Hypothalamus (tissue), 51 donors: ENCODE measurements at places on chromosomes 1 and 21.
A peak's percentile ranks its signal among the peaks of the same experiment; 100 is the strongest.

GRCh38 chr1:65772607-65773006 is 20.1 kb upstream of the PDE4B start:
- no peak for DNase-seq

DNA sequence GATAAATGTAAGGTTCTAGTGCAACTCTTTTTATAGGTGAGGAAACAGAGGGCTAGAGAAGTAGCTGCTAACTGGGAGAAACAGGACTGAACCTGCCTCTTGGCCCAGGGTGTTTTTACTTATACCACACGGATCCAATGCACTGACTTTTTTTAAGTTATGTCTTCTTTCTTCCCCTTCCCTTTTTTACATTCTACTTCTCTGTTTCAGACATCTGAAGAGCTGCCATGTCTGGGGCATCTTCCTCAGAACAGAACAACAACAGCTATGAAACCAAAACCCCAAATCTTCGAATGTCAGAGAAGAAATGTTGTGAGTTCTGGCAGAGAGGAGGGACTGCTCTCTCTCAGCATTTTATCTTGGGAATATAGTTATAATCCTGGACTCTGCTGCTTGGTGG is 1.4 kb downstream of the PFKFB2 start:
- no peak for DNase-seq

- peak; percentile 50 for DNase-seq
Measured at GRCh38 chr1:227729881-227730629, 5.0 kb downstream of the JMJD4 start.

- no peak for DNase-seq
Measured at GRCh38 chr1:57353654-57354053, 70.2 kb downstream of the DAB1 start.

GRCh38 chr1:194537521-194537920 is 1351.1 kb upstream of the B3GALT2 start:
- DNase-seq = no peak

GRCh38 chr1:8395433-8395866 is 77.5 kb downstream of the SLC45A1 start:
- no peak for DNase-seq

DNA sequence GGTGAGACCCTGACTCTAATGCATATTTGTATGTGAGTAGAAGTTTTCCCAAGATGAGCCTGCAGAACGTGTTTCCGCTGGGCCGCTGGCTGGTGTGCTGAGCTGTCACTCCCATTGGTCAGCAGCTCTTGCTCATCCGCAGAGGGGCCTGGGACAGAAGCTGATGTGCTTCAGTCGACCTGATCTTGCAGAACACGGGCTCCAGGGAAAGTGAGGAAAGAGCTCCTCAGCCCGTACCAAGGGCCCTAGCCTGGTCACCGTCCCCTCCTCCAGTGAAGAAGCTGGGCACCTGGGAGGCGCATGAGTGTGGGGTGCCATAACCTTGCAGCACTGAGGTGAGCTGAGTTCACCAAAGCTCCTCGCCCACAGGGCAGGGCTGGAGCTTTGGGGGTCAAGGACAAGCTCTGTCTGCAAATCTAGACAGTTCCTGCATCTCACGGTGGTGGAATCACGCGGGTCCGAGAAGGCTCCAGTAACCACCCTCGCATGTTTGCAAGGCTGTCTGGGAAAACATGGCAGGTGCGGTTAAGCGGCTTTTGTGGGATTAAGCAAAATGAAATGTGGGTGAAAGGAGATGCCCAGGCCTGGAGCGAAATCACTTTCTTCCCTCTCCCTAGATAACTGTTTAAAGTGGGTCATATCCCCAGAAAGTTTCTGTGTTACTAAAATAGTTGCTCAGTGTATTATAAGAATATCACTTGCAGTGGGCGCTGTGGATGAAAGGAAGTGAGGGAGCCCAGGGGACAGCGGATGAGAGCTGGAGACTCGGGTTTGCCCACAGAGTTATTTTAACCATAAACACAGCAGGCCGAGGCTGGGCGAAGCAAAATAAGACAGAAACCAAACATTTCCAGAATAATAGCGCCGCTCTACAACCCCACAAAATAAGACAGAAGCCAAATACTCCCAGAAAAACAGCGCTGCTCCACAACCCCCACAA is 33.1 kb upstream of the LRRC3 start:
- no peak for DNase-seq

GRCh38 chr1:230114237-230114651 is 47.2 kb downstream of the GALNT2 start:
- no peak for DNase-seq

DNA sequence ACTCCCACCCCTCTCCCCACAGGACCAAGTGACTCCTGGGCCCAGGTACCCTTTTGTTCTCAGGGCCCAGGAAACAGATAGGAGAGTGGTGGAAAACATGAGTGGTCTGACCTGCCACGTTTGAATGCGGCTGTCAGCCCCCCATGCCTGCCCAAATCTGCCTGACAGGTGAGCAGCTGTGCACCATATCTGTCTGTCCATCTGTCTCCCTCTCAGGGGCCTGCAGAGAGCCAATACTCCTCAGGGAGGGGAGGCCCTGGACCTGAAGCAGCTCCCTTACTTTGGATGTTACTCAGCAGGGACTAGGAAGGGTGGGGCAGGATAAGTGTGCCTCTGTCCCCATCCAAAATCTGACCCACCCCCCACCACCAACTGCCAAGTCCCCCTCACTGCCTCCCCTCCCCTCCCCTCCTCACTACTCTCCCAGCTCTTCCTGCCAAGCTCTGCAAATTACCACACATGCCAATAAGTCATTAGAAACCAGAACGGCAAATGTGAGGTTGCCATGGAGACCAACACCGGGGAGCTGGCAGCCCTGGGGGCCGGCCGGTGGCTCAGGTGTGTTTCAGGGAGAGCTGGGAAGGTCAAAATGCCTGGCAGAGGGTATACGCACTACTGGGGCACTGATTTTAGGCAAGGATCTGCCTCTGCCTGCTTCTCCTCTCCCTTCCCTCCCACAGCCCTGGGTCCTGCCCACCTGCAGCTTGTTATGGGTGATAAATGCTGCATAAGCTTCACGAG is 11.5 kb downstream of the LRRN2 start:
- no peak for DNase-seq

DNA sequence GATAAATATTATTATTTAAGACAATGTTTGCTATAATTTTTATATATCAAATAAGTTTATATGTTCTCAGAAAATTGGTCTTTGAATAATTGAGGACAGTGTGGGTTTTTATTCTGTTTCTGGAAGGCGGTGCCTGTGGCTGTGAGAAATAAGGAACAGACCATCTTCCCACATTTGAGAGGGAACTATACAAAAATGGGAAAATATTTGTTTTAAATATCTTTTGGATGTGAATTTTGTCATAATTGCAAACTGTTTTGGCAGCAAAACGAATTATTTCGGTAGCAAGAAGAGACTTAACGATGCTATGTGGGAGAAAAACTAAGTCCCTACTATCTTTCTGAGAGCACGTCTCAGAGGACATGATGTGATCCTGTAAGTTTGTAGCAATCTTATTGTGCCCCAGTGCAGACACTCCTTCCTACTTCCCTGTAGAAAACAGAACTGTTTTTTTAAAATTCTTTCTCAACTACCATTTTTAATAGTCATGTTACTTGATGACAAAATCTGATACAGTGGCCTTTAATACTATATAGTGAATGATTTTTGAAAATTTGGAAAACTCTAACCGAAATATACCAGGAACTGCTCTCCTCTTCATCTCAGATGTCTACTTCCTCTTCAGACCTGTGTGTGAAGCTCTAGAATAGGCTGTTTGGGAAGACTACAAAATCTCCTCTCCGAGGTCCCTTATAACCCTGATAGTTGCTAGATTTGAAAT is 25.4 kb downstream of the PTPRC start:
- DNase-seq = no peak

DNA sequence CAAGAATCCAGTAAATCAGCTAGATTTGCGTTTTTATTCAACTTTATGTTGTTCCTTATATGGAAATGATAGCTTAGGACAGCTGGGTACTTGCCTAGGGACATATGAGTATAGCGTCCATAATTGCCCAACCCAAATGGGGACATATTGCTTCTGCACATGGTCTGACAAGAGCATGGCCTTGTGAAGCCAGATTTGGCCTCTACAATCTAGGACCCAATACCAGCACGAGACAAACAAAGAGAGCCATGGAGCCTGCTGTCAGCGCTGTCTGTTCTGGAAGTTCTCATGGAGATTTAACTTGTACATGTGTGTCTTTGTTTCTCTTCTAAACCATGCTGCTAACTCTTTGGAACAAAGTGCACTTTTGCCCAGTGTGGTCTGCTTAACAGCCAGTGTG is 240.0 kb upstream of the CAMK1G start:
- no peak for DNase-seq

- DNase-seq = no peak
Measured at GRCh38 chr1:11671544-11672286, 7.7 kb downstream of the FBXO6 start.

DNA sequence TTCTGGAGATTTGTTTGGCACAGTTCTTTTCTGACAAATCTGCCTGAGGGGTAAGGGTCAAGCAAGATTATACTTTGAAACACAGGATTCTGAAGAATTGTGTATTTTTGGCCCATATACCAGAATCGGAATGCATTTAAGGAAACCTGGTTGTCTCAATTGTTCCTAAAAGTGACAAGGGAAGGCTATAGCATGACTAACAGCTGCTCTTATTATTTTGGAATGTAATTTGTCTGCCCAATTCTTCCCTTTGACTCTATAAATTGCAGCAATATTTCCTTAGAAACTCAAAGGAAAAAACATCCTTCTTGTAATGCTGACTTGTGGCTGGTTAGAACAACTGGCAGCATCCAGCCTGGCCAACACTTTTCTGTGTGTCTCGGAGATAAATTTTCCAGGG is 15.8 kb upstream of the VCAM1 start:
- no peak for DNase-seq

DNA sequence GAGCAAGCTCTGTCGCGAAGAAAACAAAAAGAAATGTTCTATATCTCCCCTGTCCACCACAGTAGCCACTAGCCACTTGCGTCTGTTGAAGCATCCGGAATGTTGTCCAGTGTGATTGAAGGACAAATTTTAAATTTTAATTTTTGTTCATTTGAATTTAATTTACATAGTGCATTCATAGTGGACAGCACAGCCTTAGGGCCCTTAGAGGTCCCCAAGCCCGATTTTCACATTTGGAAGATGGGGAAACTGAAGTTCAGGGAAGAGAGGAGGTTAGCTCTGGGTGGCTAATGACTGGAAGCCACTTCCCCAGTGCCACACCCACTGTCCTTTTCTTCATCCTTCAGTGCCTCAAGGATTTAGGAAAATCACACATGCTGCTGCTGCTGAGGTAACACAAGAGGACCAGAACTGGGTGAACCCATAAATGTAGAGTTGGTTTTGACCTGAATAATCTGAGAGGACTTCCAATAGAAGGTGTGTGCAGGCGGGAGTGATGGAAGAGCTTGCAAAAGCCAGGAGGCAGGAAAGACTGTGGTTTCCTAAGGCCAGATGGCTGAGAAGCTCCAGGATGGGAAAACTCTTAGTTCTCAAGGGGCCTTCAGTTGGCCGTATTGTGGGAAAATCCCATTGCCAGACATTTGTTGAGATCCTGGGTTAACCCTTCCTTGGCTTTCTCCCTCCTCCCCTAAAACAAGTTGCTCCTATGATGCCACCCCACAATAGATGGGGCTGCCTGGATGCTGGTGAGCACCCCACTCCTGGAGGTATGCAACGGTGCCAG is 49.5 kb downstream of the TRIM11 start:
- DNase-seq = no peak

DNA sequence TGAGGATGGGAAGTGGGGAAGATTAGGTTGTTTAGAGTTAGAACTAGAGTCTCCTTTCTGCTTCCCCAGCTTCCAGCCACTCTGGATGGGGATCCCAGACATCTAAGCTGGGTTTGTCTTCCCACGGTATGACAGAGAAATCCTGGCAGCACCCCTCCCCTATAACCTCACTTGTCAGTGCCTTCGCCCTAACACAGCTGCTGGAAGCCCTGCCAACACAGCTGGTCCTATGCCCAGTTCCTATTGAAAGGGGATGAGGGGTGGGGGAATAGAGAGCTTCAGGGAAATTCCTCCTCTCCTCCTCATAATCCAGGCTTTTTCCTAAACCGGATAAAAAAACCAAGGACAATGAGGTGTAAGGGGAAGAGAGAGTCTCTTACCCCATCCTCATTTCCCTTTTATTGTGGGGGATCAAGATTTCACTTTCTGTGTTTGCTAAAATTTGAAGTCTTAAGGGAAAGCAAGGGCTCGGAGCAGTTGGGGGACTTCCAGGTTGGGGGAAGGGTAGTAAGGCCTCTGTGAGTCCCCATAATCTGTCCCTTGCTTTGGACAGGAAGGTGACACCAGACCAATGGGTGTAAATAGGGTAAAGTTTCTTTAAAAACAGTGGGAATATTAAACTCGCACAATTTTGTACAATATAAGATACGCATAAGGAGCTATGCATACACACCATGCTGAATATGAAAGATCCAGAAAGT is 590 bp downstream of the TMOD4 start:
- peak; percentile 83 for DNase-seq

DNA sequence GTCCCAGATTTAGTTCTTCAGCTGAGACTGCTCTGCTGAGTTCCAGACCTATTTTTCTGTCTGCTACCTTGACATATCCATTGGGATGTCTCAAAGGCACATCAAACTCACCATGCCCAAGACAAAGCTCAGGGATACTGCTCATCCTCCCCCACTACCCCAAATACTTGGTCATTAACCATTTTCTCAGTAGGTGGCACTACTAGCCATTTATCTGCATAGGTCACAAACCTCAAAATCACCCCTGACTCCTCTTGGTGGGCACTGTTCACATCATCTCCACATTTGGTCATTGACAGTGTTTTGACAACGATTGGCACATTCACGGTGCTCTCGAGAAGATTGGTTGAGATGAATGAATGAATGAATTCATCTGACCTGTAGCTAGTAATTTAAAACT is 32.1 kb downstream of the CACNA1S start:
- no peak for DNase-seq

- no peak for DNase-seq
Measured at GRCh38 chr1:20666804-20667203, 5.6 kb upstream of the DDOST start.

- DNase-seq = no peak
Measured at GRCh38 chr1:93111561-93111960, 32.5 kb downstream of the MTF2 start.

DNA sequence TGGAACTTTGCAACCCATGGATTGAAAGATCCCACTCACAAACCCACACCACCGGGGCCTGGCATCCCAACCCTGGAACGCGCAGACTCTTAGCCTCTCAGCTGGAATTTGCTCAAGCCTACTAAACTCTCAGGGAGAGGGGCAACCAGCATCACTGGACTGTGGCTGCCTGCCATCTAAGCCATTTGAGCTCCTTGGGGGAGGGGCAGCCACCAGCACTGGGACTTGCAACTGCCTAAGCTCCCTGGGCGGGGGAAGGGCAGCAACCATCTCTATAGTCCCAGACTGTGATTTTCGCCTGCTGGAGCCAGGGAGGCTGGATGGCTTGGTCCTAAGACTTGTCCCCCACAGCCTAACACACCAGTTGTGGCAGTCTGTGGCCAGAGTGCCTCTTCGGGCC is 122.3 kb downstream of the SNX7 start:
- no peak for DNase-seq

DNA sequence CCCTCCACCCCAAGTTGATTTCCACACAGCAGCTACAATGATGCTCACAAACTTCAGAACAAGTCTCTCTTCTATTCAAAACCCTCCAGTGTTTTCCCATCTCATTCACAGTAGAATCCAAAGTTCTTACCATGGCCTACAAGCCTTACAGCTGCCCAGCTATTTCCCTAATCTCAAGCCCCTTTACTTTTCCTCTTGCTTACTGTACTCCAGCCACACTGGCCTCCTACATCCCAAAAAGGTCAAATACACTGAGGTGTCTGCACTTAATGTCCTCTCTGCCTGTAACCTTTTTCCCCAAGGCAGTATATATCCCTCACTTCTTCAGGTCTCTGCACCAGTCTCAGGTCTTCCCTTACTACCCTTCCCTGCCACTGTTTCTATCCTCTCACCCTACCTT is 2.6 kb downstream of the RAP1A start:
- no peak for DNase-seq

GRCh38 chr1:240813720-240814119 is 201.8 kb upstream of the GREM2 start:
- no peak for DNase-seq
